ENCODE measurements at places on chromosomes 2 and 18. TPM values are rescaled to one million over a fixed set of nuclear protein-coding genes. Genes with fewer than 3 reads are reported as not detected.

ST8SIA5 gene
- 1.3 TPM for polyA plus RNA-seq

PDE11A gene
- 0.15 TPM for polyA plus RNA-seq

DNA sequence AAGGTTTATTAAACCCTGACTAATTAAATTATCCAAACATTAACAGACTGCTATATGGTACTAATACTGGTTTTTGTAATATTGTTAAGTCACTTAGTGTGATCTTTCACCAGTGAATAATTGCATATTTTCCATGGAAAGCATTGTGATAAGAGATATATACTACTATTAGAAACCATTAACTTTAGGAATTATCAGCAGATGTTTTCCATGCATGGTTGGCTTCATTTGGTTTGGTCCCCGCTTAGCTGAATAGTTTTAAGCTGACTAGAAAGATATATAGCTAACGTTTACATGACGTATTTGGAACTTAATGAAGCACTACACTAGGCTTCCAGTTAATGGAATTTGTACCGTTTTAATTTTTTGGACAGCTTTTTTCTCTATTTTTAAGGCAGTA is 37.9 kb downstream of the LCLAT1 start:
- DNase-seq = no peak

DNA sequence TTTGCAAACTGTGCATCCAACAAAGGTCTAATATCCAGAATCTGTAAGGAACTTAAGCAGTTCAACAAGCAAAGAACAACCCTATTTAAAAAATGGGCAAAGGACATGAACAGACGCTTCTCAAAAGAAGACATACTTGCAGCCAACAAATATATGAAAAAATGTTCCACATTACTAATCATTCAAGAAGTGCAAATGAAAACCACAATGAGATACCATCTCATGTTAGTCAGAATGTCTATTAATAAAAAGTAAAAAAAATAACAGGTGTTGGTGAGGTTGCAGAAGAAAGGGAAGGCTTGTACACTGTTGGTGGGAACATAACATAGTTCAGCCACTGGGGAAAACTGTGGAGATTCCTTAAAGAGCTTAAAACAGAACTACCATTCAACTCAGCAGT is 126.2 kb downstream of the NAT8 start:
- DNase-seq = no peak

- no peak for DNase-seq
Observed at GRCh38 chr2:60125611-60126426, 427.6 kb downstream of the BCL11A start.
